Panc1 (cell line): ENCODE measurements at places on chromosomes 16 and 17. TPM values are rescaled to one million over a fixed set of nuclear protein-coding genes. Genes with fewer than 3 reads are reported as not detected.

CDH5 gene
- 0.18 TPM for total RNA-seq

BRCA1 gene
- total RNA-seq = 29.9 TPM

CDIP1 gene
- 26.8 TPM for total RNA-seq

RASL10B gene
- total RNA-seq = 4.3 TPM

ABAT gene
- 0.77 TPM for total RNA-seq

CACNG5 gene
- 0.21 TPM for total RNA-seq

TEX14 gene
- not detected for total RNA-seq

IGF2BP1 gene
- total RNA-seq = 109 TPM

SLC38A8 gene
- not detected for total RNA-seq

CBLN1 gene
- not detected for total RNA-seq

G6PC1 gene
- total RNA-seq = 0.08 TPM

TNS4 gene
- total RNA-seq = not detected

CD300LD gene
- not detected for total RNA-seq

CCL2 gene
- total RNA-seq = 513 TPM

C16orf46 gene
- total RNA-seq = 1.2 TPM

JUP gene
- total RNA-seq = 352 TPM

KRTAP3-1 gene
- not detected for total RNA-seq

TLCD3B gene
- 3.5 TPM for total RNA-seq

SCIMP gene
- not detected for total RNA-seq

TMC7 gene
- total RNA-seq = 5.1 TPM

CLDN7 gene
- total RNA-seq = 43.1 TPM

FA2H gene
- 0.15 TPM for total RNA-seq

CNEP1R1 gene
- 22.0 TPM for total RNA-seq

CIITA gene
- 0.41 TPM for total RNA-seq

MT1X gene
- 25.9 TPM for total RNA-seq

TEDC2 gene
- 25.0 TPM for total RNA-seq

GDPD1 gene
- total RNA-seq = 0.26 TPM

PRKCB gene
- total RNA-seq = 0.41 TPM

EVPL gene
- total RNA-seq = 36.4 TPM

HSD17B2 gene
- total RNA-seq = 0.41 TPM

GP2 gene
- total RNA-seq = 5.8 TPM

ABCC6 gene
- total RNA-seq = 2.9 TPM

ARL6IP1 gene
- 343 TPM for total RNA-seq

GPR139 gene
- not detected for total RNA-seq

CSH2 gene
- total RNA-seq = not detected

NPIPB2 gene
- total RNA-seq = 10.3 TPM

STAC2 gene
- 0.08 TPM for total RNA-seq

ATP6V0D1 gene
- total RNA-seq = 70.8 TPM

METTL22 gene
- 31.8 TPM for total RNA-seq

AXIN2 gene
- 2.4 TPM for total RNA-seq

MRM1 gene
- total RNA-seq = 7.8 TPM

PAQR4 gene
- 51.8 TPM for total RNA-seq

KRT28 gene
- not detected for total RNA-seq

PITPNM3 gene
- total RNA-seq = 0.44 TPM

FAM20A gene
- 0.44 TPM for total RNA-seq

NPIPA2 gene
- total RNA-seq = 3.9 TPM
